ENCODE measurements at places on chromosomes 1 and 21.

GRCh38 chr1:195195423-195196057 lies 1412.7 kb downstream of the KCNT2 start:
- DNase-seq, result no peak

DNA sequence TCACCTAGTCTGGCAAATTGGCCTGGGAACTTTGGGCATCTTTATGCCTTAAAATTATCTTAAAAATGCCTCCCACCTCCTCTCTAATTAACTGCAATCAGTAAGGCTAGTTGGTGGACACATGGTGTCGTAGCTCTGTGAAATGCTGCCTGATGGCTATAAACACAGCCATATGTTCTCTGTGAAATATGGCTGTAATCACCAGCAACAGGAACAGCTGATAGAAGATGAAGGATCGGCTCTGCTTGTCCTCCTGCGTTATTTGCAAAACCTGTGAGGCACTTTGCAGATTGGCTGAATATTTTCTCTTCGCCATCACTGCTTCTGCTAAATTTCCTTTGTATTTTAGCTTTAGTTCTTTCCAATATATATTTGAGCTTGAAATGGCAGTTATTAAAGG lies 419.6 kb downstream of the RWDD3 start:
- no peak for DNase-seq

GRCh38 chr1:26066857-26067256 lies 573 bp downstream of the TRIM63 start:
- no peak for DNase-seq

GRCh38 chr21:43370888-43371570 lies 55.9 kb downstream of the SIK1 start:
- no peak for DNase-seq

DNA sequence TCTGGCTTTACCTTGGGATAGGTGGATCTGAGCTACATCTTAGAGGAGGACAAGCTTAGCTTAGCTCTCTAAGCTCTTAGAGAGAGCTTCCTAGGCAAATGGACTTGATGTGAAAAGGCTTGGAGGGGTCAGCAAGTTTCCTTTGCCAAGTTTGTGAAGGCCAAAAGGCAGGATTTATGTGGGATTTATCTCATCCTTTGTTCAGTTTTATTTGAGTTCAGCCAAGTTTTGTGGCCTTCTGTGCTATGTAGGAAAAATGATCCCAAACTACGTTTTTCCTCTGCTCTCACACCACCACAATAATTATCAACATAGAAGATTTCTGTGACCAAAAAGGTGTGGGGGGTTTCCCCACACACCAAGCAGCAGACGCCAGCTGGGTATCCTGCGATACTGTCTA lies 26.0 kb upstream of the RNF11 start:
- no peak for DNase-seq

DNA sequence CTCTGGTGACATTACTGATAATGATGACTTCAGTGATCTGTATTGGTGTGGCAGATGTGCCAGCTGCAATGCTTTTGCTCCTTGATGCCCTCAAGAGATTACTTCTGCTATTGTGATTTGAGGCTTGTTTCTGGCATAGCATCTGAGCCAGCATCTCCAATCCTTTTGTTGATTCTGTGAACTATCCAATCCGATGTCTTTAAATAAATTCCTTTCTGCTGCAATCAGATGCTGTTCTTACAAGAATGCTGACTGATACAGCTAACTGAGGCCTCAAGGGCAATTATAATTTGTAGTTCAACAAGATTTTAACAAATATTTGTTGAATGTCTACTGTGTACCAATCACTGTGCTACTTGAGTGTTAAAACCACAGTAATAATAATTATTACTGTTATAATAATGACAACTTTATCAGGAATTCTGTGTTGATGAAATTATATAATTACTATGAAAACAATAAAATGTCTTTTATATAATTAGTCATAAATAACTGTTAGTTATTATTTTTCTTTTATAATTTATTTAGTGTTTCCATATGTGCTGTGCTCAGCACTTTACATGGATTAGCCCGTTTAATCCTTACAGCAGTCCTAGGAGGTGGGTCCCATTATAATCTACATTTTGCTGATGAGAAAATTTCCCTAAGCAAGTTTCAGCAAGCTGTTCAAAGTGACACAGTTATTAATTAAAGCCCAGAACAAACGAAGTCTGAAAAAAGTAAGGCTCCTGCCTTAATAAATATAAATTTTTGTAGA lies 308.2 kb downstream of the BRINP3 start:
- no peak for DNase-seq

- DNase-seq, result no peak
Measured at GRCh38 chr1:238257018-238257621, 366.4 kb upstream of the ZP4 start.

DNA sequence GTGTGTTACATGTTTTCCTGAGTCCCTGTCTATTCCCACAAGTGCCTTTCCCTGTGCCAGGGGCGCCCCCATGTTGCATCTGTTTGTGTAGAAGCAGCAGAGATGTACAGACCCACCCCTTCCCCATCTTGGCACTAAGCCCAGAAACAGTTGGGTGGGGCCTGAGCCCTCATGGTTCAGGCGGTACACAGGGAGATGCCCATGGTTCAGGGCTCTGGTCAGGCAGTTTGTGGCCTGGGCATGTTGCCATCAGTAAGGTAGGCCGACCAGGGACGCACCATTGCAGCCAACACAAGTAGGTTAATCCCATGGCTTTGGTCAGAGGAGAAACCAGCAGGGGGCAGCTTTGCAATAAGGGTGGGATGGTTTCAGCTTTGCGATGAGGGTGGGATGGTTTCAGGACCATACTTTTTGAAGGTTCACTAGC lies 914 bp upstream of the ADGRB2 start:
- DNase-seq, result no peak

GRCh38 chr1:164589961-164590507 lies 31.1 kb downstream of the PBX1 start:
- no peak for DNase-seq

DNA sequence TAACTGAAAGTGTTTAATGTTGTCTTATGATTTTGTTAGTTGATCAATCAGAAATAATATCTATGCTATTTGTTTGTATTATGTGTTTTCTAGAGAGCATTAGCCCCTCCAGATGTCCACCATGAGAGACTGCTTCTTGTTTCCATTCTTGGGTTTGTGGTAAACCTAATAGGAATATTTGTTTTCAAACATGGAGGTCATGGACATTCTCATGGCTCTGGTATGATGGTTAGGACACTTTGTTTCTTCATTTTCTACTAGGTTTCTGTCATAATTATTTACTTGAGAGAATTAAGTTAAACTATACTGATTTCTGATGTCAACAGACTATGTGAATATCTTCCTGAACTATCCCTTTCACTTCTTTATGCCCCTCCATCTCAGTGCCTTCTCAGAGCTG lies 16.1 kb downstream of the SLC30A7 start:
- no peak for DNase-seq

DNA sequence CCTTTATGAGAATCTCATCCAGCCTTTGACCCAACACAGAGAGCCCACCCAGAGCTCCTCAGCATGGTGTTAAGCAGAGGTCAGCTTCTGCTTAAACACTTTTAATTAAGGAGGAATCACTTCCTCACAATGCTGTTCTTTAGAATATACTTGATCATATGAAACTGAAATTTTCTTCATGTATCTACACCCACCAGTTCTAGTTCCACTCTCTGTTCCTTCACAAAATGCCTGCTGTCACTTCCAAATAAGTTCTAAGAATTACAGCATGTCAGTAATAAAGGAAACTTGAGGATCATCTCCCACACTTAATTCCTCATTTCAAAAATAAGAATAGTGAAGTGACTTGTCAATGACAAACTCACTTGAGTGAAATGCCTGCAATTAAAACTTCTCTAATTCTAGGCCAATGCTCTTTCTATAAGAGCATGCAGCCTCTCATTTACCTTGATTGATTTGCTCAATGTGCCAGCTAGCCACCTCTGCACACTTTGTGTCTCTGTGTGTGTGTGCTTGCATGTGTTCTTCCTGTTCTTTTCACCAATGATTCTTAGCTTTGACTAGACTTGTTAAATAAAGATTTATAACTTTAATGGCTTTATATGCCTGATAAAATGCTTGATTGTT lies 356.3 kb downstream of the PLPP3 start:
- DNase-seq, result no peak

DNA sequence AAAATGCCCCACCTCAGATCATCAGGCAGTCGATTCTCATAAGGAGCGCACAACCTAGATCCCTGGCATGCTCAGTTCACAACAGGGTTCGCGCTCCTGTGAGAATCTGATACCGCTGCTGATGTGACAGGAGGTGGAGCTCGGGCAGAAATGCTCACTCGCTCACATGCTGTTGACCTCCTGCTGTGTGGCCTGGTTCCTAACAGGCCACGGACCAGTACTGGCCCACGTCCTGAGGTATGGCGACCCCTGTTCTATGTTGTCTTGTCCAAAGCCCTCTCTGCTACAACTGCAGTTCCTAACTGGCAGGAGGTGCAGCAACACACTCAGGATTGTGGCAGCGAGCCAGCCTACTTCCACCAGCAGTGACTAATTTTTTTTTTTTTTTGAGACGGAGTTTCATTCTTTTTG lies 70.6 kb downstream of the CLSTN1 start:
- no peak for DNase-seq

DNA sequence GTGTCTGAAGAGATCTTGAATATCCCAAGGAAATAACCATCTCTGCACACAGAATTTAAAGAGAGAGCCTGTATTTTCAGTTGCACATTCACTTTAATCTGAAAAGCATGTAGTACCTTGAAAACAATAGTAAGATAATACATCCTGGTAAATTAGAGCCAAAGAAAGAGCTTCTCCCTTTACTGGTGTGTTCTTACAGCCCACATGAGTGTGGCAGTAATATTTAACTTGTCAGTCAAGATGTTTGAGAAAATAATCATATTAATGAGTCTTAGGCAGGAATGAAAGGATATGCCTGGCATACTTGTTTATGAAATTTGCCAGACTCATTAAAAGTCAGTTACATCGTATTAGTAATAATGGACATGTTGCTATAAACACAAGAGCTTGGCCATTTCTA lies 908.4 kb upstream of the ADGRL4 start:
- DNase-seq, result no peak

DNA sequence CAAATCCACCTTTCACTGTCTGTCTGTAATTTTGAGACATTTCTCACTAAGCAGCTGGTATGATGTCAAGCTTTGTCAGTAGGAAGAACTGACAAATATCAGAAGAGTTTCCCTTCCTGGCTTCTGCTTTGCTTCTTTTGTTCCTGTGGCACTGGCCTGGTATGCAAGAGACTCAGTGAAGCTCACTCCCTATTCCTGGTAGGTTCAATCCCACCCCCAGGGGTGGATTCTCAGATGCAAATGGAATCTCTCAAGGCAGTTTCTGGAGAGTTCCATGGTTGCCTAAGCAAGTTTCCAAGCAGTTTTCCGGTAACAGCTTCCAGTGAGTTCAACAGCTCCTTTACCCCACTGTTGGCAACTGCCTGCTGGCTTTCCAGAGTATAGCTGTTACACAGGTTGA lies 683.4 kb downstream of the PTPRC start:
- no peak for DNase-seq

GRCh38 chr1:153598309-153599172 lies 14.4 kb downstream of the S100A16 start:
- DNase-seq, result no peak

DNA sequence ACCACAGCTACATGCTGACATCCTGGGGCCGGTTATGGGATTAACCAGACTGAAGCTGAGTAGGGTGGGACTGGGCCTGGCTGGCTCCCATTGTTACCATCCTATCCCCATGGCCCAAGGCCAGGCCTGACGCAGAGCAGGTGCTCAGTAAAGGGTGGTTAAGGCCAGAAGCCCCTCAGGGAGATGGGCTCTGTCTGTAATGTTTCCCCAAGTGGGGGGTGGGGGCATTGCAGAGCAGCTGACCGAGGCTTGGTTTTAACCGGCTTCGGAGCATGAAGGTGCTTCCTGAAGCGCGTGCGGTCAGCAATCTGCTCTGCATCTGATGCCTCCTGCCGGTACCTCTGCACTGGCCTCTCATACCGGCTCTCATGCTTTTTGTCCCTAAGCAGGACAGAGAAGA lies 83.4 kb upstream of the ACTL8 start:
- DNase-seq, result no peak

DNA sequence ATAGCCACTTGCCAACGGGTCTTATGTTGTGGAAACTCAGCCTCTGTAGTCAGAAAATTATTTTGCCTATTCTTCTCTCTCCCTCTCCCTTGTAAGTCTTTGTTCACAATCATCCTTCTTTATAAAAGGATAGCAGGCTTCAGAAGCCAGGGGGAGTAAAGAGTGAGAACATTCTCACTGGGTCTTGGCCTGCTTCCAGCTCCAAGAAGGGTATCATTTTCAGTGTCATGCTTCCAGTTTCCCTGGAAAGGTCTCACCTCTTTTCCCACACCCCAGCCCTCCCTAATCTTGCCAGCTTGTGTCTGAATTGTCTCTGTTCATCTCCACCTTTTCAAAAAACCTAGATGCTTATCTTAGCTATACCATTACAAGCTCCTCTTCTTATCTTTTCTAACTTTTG lies 346.2 kb upstream of the LRRC7 start:
- no peak for DNase-seq

DNA sequence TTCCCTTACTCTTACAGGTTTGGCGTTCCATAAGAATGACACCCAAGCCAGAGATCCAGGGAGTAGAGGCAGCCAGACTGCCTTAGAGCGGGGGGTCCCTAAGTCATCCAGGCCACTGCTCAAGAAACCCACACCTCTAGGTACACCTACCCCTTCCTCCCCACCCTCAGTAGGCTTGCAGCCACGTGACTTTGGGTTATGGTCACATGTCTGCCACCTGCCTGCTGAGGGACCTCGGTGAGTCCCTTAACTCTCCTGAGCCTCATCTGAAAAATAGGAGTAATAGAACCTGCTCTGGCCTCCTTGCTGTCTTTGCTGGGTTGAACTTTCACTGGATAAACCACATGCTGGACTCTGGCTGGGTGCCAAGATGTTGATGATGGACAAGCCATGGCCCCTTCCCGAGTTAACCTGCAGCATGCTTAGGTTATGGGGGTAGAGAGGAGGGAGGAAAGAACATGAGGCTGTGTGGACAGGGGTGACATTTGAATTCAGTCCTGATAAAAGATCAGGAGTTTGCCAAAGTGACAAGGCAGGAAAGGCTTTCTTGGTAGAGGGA lies 4.5 kb downstream of the RPS6KA1 start:
- DNase-seq, result no peak
